CD4-positive, alpha-beta T cell treated with Interleukin-4 for 1 hour (primary cell): ENCODE measurements at places on chromosomes 3 and 15.

GRCh38 chr3:11826628-11827265, 19.9 kb downstream of the TAMM41 start:
- DNase-seq, result no peak

GRCh38 chr3:147914532-147914931, 505.4 kb downstream of the ZIC1 start:
- DNase-seq, result no peak

- no peak for DNase-seq
Observed at GRCh38 chr3:193764959-193765358, 172.0 kb downstream of the OPA1 start.

DNA sequence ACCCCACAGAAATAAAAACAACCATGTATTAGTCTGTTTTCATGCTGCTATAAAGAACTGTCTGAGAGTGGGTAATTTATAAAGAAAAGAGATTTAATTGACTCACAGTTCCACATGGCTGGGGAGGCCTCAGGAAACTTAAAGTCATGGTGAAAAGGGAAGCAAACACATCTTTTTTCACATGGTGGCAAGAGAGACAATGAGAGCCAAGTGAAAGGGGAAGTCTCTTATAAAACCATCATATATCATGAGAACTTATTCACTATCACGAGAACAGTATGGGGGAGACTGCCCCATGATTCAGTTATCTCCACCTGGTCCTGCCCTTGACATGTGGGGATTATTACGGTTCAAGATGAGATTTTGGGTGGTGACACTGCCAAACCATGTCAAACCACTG, 141.5 kb downstream of the ZMAT3 start:
- no peak for DNase-seq

DNA sequence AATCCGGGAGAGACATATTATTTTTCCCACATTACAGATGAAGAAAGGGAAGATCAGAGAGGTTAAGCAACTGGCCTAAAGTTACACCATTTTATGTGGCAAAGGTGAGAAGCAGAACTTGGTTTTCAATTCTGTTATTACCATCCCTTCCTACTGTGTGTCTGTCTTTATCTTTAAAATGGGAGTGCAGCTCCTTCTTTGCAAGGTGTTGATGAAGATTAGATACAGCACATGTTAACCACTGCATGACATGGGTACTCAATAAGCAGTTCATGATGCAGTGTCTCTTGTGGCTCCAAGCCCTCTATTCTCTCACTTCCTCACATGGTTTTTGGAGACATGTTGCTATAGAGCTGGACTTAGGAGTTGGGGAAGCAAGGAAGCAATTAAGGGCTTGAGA, 23.1 kb upstream of the TBC1D21 start:
- DNase-seq, result no peak

GRCh38 chr3:139696314-139696604, 18.5 kb upstream of the NMNAT3 start:
- DNase-seq, result no peak

DNA sequence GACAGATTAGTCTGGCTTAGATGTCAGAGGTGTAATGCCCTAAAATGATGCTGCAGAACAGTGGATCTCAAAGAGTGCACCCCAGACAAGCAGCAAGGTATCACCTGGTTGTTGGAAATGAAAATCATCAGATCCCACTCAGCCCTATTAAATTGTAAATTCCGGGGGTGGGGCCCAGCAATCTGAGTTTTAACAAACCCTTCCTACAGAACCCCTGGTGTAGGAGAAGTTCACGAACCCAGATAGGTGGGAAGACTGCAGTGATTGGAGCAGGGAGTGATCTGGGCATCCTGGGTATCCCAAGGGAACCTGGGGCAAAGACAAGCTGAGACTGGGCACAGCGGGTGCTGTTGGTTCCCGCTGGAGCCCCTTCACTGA, 24.3 kb upstream of the THRB start:
- no peak for DNase-seq

GRCh38 chr3:197083486-197083885, 53.9 kb upstream of the MELTF start:
- no peak for DNase-seq

- no peak for DNase-seq
Observed at GRCh38 chr3:184805351-184806038, 6.5 kb upstream of the VPS8 start.

GRCh38 chr15:63677778-63678177, 80.6 kb downstream of the FBXL22 start:
- DNase-seq, result no peak

GRCh38 chr15:66072616-66073361, 180.8 kb downstream of the MEGF11 start:
- DNase-seq, result no peak

DNA sequence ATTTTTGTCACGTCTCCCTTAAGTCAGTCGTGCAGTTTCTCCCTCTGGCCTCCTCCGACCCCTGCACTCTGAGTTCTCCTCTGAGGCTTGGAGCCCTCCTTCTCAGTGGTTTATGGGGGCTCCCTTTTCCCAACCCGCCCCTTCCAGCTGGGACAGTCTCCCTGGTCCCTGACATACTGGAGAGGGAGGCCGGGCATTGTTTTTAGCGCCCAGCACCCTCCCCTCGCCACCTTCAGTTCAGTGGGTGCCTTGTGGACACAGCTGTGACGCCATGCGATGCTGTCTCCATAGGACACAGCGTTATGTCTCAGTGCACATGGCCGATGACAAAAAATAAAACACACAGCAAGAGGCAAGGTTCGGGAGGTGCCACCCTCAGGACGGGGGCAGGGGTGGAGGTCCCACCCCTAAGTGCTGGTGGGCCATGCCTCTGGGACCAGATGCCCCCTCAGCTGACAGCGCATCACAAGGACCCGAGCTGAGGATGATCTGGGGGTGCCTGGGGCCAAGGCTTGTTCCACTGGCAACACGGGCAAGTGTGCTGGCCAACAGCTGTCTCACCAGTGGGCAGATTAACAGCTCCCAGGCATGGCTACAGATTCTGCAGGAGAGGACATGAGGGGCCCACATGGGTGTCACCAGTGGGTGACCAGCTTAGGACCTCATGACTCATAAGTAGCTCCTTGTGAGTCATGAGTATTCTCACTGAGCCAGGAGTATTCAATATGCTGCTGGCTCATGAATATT, 81.6 kb downstream of the PLXNA1 start:
- DNase-seq, result no peak

DNA sequence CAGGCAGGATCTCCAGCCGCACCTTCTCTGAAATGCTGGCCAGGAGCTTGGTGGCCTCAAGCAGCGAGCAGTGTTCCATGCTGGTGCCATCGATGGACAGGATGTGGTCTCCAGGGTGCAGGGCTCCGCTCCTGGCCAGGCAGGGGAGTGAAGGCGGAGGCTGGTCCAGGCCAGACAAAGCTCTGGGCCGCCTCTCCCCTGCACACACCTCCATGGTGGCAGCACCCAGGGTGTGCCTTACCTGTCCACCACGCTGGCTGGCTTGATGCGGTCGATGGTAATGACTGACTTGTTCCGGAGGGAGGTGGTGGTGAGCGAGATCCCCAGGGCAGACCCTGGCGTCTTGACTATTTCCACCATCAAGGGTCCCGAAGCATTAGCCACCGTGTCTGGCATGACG, 20.0 kb downstream of the GRIP2 start:
- DNase-seq, result no peak

DNA sequence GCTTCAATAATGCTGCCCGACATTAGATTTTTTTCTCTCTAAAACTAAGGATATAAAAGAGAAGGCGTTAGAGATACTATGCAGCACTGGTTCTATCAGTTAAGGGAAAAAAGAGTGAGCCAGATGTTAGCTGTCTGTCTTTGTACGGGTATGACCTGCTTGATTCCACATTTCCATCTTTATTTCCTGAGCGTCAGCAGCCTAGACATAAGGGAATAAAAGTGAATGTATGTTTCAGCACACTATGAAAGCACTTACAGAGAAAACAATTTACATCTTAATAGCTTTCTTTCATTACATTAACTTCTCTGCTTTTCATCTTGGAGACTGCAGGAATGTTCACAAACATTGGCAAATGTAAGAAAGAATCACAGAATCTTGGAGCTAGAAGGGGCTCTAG, 319.3 kb downstream of the CTNNB1 start:
- no peak for DNase-seq

GRCh38 chr15:85555875-85556617, 175.6 kb downstream of the AKAP13 start:
- no peak for DNase-seq

- no peak for DNase-seq
Observed at GRCh38 chr15:72970933-72971760, 81.1 kb upstream of the NEO1 start.

GRCh38 chr15:96342406-96343112, 12.1 kb downstream of the NR2F2 start:
- DNase-seq, result no peak

GRCh38 chr3:31188112-31188511, 293.7 kb upstream of the GADL1 start:
- no peak for DNase-seq

DNA sequence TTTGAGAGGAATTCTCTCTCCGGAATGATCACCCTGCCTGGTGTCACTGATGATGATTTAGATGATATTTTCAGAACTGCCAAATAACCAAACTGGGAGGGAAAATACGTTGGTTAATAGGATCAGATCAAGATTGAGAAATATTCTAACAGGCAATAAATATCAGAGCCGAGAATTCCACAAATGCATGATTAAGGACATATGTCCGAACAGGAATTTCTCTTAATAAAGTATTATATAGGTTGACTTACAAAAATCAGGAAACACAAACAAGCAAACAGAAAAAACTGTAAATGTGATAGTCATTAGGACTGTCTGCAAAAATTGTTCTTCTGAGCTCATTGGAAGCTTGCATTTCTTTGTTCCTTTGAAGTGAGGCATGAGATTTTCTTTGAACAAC, 75.1 kb upstream of the PHLDB2 start:
- DNase-seq, result no peak

DNA sequence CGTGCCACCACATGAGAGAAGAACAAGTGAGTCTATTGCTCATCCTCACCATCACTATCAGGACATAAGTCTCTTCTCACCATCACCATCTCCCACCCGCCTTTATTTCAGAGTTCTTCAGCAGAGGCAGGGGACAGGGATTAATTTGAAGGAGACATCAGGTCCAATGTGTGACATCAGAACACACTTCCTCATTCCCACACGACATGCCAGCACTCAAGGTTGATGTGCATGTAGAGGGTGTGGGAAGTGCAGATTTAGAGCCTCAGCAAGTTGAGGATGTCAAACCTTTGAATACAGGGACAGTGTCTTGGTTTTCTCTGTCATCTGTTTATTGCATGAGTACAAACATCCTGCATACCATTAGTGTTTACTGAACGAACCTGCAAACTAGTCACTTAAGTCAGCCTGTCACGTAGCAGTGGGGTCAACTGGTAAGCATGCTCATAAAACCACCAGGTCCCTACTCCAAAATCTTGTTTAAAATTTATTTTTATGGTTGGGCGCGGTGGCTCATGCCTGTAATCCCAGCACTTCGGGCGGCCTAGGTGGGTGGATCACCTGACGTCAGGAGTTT, 104.4 kb downstream of the MYLK start:
- no peak for DNase-seq

DNA sequence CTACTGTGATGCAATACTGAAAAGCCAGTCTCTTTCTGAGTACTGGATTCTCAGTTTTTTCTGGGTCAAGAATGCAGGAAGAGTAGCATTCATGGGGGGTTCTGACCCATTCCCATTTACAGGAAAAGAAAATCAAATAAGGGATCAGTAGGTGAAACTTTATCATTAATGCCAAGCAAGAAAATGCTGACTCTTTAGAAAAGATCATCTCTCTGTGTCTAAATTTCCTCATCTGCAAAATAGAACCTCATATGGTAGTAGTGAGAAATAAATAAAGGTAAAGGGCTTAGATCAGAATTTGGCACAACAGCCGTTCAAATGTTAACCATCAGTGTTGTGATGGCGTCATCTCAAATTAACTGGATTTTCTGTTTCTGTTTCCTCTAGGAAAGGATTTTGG, 807.6 kb upstream of the LMCD1 start:
- no peak for DNase-seq

GRCh38 chr3:79761441-79761840, 6.4 kb downstream of the ROBO1 start:
- DNase-seq, result no peak

DNA sequence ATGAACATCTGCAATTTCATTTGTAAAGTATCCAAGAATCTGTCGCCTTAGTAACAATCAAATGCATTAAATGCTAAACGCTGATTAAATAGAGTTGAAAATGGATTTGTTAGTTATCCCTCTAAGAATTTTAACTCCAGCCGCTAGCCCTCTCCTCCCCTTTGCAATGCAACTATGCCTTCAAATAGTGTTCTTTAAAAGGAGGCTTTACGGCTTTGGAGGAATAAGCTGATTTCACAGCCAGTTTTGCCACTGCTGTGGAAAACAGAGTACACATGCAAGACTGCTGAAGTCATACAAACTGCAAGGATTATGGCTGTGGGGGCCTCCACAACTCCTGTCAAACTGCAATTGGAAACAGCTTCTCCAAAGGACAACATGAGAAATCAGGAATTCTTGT, 89.2 kb downstream of the CERS3 start:
- DNase-seq, result no peak

DNA sequence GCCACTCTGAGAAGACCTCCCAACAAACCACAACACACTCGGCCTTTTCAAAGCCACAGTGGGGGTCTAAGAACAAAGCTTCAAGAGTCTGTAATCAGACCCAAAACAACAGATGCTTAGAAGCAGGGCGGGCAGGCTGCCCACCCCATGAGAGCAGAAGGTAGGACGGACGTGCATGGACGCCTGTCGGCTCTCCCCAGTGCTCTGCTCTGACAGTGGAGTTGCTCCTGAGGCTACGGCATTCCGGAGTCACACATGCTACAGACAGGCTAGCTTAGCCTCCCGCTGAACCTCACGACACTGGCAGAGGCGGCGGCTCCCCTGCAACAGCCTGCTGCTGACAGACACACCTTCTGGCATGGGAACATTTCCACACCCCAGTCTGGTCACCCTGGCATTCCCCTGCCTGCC, 33.5 kb downstream of the SLCO2A1 start:
- DNase-seq, result no peak

DNA sequence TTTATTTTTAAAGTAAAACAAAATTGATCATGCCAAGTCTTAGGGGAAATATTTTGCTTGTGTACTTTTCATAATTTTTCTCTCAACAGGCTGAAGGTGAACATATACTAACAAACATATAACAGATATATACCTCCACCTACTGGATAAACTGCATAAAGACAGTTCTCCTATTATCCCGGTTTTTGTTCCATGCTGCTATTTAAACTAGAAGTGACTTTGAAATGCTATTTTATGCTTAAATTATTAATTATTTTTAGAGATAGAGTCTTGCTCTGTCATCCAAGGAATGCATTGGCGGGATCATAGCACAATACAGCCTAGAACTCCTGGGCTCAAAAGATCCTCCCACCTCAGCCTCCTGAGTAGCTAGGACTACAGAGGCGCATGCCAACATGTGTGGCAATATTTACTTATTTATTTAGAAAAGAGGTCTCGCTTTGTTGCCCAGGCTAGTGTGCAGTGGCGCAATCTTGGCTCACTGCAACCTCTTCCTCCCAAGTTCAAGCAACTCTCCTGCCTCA, 49.8 kb downstream of the ST3GAL6 start:
- peak; percentile 29 for DNase-seq

GRCh38 chr15:91678003-91678402, 175.5 kb upstream of the SLCO3A1 start:
- DNase-seq, result no peak

- no peak for DNase-seq
Observed at GRCh38 chr15:97470417-97470816, 490.1 kb upstream of the ARRDC4 start.

- no peak for DNase-seq
Observed at GRCh38 chr3:11498177-11498576, 145.5 kb downstream of the VGLL4 start.
